ENCODE measurements at places on chromosomes 2 and 18.

DNA sequence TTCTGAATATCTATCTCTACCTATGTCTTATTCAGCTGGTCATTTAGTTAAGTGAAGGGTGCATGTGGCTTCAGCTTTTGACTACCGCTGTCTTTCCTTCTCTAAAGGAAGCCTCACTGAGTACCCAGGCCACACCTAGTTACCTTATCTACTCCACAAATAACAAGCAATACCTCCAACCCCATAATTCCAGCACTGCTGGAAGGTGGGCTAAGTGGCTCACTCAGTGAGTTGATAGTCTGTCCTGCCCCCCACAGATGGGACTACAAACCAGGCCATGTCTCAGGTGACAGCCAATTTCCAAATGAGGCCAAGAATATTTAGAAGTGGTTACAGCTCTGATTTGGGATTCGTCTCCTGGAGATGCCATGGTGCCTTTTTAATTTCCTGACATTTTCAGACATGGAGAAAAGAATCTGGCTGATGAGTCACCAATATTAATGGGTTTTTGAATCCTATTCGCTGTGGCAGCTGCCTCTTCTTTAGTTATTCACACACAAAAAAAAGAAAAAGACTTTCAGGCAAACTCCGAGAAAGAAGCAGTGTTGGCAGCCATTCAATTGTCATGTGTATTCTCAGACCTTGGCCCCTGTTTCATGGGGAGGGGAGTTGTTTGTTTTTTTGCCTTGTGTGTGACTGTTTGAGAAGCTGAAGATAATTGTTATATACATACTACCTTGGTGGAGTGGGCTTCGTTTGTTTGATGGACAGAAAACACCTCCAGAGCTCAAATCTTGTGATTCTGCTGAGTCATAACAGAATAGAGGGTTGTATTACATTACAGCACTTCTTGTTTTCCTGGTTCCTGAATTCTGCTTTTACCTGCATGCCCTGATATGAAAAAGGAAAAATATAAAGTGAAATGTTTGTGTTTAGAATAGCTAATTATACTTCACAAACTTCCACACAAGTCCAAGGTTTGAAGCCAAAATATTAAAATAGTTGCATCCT, 64.2 kb downstream of the SCG2 start:
- DNase-seq: no peak

- no peak for DNase-seq
Measured at GRCh38 chr2:195543063-195543462, 114.0 kb upstream of the SLC39A10 start.

DNA sequence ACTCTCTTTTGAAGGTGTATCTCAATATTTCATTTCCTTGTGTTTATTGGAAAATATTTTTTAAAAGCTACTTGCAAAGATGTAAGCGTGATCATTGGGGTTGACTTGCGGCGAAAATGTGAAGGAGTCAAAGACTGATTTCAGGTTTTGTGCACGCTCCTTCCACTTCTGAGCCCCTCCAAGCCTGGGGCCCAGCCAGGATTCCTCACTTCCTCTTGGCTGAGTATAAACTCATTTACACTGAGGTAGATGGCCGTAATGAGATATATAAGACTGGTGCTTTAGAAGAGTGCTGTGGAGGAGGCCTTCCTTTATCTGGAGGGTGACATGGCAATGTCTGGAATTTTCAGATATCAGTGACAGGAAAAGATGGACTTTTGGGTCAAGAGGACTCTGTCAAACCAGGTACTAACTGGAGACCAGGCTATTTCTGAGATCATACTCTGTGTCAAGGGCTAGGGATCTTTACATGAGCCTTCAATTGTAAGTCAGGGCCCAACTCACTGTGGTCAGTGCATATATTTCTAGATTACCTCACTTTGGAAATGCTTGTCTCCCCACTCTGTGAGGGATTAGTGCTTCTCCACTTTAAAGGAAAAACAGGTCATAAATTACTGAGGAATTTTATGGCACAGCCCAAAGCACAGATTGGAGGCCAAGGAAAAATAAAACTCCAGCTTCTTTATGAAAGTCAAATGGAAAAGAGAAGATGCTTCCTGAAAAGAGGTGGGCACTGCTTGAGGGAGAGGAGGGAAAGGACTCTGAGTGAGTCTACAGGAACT, 22.8 kb downstream of the PRKCE start:
- no peak for DNase-seq

DNA sequence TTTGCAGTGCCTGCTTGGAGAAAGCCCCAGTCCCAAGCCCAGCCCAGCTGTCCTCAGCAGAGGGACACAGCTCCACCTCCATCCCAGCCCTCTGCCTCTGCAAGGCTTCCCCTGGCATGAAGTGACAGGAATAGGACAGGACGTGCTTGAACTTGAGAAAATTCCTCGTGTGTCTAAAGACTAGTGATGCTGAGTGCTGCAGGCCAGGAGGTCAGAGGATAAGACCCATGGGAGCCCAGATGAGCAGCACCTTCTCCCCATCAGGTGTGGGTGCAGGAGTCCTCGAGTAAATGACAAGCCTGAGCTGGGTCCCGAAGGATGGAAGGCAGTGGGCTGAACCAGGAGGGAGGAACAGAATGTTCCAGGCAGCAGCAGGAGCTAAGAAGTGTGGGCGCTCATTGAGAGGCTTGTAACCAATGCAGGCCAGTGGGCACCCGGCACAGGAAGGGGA, 67.8 kb upstream of the UXS1 start:
- no peak for DNase-seq

DNA sequence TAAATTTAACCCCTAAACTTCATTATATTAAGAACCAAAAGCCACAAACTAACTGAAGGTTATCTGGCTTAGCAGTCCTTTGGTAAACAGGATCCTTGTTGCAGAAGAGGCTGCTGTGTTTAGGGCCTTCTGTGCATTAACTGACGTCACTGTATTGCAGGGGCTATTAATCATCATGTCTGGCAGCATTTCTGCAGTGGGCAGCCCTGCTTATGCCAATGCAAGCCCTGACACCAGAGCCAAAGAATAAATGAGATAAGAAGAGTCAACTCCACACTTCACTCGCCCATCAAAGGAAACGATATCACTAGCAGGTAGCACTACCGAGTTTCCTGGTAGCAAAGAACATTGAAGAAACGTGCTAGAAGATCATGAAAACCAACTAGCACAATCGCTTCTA, 110.6 kb downstream of the PLEKHM3 start:
- DNase-seq: no peak

DNA sequence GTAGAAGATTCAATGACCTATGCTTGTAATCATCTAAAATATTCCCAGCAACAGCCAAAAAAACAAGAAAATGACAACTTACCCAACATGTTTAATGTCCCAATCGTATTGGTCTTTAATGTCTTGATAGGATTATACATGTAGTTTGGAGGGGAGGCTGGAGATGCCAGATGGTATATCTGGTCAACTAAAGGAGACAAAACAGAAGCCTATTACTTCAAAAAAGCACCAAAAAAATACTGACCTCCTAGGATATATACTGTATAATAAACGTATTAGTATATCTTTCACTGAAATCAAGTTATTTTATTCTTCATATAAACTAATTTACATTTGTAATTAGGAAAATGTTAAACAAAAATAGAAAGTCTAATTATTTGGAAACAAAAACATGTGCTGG, 64.5 kb downstream of the UXS1 start:
- DNase-seq: no peak

DNA sequence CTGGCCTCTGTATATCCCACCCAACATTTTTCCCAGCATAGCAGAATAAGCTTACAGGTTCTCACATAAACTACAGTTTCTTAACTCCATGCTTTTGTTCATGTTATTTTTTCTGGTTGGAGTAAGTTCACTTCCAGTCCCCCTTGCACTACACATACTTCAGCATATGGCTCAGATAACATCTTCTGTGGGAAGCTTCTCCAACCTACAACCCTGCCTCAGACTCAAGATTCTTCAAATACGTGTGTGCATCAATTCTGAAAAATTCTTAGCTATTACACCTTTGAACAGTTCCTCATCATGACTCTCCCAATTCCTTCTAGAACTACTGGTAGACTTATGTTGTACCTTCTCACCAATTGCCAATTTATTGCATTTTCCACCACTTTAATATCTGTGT, 7.5 kb upstream of the CPLX4 start:
- no peak for DNase-seq

DNA sequence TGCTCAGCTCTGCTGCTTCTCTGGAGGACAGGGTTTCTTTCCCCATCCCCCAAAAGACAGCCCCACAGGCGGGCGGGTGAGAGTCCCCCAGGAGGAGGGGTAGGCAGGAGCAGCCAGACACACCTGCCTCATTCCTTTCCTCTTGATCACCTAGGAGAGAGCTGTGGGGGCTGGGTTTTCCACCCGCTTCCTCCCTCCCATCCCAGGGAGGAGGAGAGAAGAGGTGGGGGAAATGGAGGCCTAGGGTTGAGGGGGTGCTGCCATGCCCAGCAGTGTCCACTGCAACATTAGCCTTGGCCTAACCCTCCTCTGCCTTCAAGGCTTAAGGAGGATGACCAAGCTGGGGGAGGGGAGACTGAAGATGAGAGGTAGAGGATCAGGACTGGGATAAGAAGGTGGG, 14.7 kb downstream of the WNT10A start:
- no peak for DNase-seq

DNA sequence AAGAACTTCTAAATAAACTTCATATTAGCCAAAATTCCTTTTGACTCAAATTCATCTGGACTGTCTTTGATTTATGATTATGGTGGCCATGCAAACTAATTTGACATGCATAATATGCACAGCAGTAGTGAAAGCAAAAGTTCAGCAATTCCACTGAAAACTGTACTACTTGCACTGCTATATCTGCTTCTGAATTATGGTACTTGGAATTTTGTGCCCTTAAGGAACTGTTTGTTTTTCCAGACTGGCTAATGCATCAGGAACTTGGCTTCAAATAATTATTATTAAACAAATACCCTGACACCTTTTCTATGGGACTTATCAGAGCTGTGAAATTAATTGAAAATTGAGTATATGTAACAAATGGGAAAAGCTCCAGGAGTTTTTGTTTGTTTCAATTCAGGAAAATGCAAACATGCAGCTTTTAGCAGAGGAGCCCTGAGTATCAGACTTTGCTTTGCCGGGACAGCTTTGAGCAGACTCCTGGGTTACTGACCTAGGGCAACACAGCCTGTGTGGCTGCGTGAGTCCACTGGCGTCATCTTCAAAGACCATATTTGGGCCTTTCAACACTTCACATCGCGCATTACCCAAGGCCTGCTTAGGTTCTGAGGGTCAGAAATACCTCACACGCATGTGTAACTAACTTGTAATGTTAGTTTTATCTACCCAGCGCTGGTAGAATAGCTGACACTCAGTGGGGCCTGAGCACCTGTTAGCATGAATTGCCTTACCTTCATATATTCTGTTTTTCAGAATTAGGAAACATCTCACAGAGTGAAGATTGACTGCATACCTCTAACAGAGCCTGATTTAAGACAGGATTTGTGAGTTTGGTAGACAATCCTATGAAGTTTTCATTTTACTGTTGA, 35.4 kb downstream of the CFAP221 start:
- no peak for DNase-seq

DNA sequence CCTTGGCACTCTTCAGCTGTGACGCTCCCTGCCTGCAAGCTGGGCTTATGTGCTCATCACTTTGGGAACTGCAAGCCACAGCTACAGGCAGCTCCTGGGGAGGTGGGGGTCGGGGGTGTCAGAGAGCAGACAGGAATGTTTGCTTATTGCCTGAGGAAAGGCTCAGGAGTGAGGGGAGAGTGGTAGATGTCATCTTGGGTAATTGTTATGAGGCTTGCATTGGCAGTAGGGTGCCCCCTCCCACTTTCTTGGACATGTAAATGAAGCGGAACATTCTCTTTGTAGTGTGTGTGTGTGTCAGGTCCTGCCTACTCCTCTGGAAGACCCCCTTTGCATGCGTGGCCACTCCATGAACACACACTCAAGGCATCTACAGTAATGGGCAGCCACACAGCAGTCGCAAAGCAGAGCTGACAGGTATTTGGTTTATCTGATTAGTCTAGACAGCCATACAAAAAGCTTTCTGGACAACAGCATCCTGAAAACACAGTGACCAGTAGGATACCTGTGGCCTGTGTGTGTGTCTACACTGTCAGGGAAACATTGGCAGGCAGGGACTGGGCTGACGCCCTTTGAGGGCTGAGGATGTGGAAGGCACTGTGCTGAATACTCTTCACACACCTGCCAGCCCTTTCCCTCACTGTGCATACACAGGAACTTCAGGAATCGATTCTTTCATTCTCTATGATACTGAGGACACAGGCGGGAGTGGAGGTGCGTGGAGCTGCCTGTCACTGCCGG, 17.1 kb upstream of the MC2R start:
- no peak for DNase-seq

DNA sequence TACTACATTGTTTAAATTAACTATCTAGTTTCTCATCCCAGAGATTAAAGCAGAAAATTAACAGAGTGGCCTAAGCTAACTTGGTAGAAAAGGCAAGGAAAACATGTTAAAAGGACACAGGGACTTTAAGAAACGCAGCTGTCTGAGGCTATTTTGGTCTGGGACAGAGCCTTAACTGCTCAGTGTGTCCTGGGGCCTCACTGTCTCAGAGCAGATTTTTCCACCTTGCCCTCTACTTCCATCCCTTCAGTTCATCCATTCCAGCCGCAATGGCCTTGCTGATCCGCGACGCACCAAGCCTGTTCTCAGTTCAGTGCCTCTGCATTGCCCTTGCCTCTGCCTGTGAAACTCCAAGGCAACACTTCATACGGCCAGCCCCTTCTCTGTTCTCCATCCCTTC, 114.9 kb upstream of the OSR1 start:
- no peak for DNase-seq

DNA sequence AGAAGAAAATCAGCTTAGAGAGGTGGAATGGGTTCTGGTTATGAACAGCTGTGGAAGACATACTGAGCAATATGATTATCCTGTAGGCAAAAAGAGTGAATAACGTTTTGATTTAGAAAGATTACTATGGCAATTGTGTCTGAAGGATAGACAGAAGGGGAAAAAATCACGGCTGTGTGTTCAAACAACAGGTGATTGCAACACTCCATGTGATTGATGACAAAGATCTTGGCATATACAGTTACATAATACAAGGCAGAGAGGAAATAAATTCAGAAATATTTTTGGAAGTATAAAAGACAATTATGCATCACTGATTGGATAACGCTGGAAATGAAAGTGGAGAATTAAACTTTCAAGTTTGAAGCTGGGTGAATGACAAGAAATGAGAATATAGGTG, 58.5 kb upstream of the KCNJ3 start:
- no peak for DNase-seq

- DNase-seq: no peak
Measured at GRCh38 chr2:199392363-199392762, 65.4 kb downstream of the SATB2 start.

DNA sequence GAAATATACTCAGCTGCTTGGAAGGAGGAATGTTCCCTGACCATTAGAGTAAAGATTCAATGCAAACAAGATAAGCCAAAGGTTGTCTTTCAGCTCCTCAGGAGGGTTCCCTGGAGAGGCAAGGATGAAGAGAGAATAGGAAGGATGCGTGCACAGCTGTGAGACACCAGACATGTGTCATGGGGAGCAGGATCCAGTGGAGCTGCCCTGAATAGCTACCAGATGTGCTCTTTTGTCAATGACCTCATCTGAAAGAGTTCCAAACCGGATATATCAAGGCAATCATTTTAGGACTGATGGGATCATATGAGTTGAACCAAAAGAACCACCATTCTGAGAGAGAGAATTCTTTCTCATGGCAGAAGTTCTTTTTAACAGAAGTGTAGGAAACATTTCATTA, 490.6 kb downstream of the IRS1 start:
- DNase-seq: no peak

- no peak for DNase-seq
Measured at GRCh38 chr2:30860003-30860725, 52.9 kb upstream of the CAPN13 start.

All from left cardiac atrium (tissue), 4 donors.